ENCODE measurements at places on chromosomes 12 and 14.

DNA sequence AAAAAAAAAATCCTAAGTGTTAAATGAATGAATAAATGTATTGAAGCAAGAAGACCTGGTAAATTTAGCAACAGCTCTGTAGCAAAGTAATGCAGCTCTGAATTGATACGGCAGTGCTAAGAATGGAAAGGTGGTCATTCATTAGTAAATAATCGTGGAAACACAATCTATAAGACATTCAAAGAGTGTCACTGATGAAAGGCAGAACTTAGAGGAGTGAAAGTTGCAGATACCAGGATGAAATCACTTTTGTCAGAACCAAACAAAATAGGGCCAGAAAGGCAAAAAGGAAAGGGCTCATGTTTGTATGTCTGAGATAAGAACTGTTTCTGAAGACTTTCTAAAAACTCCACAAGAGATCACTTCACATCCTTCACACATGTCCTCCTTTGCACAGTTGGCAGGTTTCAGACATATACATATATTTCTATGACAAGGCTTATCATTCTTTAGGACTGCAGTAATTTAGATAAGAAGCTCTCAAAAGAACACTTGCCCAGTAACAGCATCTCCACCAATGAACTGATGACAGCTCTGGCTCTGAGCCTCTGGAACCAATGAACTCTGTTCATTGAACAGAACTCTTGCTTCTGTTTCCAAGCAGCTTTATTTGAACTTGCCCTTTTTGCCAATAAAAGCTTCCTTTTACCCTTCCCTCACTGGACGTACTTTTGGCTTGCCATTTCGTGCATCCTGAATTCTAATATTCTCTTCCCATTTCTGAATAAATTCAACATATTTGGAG lies 4.2 kb upstream of the LRR1 start:
- DNase-seq: no peak

DNA sequence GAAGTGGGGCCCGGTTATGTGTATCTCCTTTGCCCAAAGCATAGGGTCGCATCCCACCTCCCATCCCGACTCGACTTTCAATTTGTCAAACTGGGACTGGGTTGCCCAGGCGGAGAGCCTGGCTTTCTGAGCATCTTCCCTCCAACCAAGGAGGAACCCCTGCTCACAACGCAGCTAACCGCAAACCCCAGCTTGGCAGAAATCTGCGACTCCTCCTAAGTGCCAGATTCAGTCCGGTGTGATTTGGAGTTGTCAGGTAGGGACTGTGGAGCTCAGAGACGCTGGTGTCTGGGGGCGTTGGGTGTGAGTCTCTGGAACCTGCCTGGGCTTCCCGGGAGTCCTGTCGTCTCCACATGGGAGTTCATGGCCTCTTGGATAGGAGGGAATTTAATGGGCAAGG lies 1126.7 kb downstream of the AACS start:
- DNase-seq: no peak

DNA sequence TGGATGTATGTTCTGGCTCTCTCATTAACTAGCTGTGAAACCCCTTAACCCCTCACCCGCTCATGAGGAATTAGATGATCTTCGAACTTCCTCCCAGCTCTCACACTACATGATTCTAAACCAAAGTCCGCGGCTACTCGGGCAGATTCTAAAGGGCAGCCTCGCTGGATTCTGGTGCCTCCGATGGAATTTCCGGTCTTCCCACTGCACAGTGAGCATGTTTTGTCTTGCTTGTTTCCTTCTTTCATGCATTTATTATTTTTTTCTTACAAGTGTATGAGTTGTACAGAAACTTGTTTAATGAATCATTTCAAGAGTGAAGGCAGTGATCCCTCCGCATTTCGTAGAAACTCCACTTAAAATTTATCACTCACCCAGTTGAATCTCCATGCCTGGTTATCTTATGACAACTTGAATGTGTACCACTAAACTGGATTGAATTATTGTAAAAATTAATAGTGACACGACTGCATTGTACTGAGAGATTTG lies 4.5 kb upstream of the HCAR3 start:
- DNase-seq: no peak

- no peak for DNase-seq
Observed at GRCh38 chr12:55812088-55812487, 5.4 kb downstream of the SARNP start.

DNA sequence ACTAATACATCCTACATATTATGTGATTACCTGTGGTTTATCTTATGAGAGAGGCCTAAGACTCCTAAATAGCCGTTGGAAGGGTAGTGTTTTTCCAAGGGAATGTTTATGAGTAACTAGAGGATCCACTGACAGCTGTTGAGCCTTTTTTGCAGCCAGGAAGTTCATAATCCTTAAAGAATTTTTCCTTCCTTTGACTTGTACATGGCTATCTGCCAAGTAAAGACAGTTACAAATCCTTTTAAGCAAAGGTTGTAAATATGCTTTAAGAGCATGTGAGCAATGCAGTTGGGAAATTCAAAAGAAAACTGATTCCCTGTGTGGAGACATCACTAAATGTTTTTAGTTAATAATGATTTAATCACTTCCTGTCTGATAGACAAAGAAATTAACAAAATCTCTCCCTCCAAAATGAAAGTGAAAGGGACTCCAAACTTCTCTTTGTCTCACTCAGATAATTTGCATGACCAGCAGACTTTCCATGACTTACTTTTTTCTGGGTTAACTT lies 333.8 kb downstream of the PDZRN4 start:
- no peak for DNase-seq

GRCh38 chr12:16509411-16509810 lies 96.6 kb downstream of the LMO3 start:
- no peak for DNase-seq

GRCh38 chr12:107318806-107319532 lies 225.6 kb upstream of the CRY1 start:
- DNase-seq: no peak

Measured in KG1 (cell line).